ENCODE measurements at places on chromosomes 16 and 17.
A peak's percentile ranks its signal among the peaks of the same experiment; 100 is the strongest.

GRCh38 chr16:86740906-86741799 lies 162.8 kb downstream of the FOXL1 start:
- peak; percentile 37 for DNase-seq

- no peak for DNase-seq
Measured at GRCh38 chr16:67451061-67451703, 20.3 kb downstream of the HSD11B2 start.

- peak; percentile 21 for DNase-seq
Measured at GRCh38 chr17:75619506-75620431, 13.5 kb upstream of the SMIM5 start.

DNA sequence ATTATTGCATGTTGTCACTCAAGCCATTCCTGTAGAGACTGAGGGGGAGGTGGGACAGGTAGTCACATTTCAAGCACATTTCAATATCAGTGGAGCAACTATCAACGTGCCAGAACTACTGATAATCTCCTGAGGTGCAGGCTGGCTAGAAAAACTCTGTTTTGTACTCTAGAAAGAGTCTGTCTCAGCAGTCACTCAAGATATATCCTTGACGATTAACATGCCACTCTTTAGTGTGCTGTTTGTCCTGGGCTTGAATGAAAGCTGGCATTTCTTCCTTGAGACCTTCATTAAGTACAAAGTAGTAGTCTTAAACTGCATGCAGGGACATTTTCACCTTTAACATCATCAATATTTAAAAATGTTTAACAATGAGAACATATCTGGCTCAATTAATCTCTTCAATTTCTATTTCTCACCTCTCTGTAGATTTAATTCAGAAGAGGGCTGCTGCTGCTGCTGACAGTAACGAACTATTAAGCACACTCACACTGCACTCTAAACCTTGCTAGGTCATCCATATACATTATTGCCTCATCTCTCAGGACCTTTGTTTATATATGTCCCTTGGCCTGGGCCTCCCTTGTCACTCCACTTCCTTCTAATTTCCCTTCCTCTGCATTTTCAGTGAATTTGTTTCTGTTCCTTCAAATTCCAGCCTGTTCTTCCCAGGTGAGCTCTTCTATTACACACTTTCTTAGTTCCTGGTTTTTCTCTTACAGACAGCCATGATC lies 412.0 kb downstream of the HAPSTR1 start:
- no peak for DNase-seq

DNA sequence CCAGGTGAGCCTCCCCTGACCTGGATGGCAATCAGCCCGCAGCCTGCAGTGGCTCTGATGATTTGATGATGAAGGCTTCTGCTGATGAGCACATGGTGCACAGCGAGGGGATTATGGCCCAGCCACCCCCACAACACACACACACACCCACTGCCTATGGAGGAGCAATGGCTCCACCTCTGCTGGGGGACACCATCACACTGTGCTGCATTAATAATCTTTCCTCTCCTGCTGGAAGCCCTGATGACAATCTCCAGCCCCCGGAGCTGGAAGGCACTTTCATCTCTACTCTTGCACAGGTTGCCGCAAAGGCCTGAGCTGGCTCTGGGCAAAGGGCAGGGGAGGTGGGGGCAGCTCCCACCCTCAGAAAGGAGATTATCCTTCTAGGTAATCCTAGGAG lies 79.9 kb downstream of the PLXDC1 start:
- DNase-seq: no peak

DNA sequence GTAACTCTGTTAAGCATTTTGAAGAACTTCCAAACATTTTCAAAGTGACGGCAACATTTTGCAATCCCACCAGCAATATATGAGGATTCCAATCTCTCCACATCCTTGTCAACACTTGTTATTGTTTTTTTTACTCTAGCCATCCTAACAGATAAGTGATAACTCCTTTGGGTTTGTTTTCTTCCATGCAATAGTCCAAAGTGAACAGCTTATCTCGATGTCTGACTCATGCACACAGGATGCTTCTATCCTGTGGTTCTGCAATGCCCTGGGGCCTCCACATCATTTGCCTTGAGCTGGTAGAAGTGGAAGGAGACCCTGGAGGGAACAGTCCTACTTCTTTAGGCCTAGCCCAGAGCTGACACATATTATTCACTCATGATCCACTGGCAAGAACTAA lies 13.0 kb downstream of the TLE7 start:
- no peak for DNase-seq

DNA sequence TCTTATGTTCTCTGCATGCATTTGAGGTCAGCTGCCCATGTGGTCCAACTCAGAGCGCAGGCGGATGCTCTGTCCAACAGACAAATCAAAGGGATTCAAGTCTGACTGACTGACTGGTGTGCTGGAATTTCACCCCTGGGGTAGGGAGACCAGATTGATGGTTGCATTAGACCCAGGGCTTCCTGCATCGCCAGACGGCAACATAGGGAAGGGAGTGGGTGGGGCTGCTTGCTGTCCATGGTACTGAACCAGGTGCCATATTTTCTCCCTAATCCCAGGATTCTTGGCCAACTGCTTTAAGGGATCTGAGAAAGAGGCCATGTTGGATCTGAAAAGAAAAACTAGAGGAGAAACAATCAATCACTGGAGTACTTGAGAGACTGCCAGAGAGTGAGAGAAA lies 332.0 kb downstream of the XYLT1 start:
- peak; percentile 38 for DNase-seq

GRCh38 chr17:40330850-40331470 lies 22.0 kb downstream of the RARA start:
- DNase-seq: no peak

- DNase-seq: no peak
Measured at GRCh38 chr17:51997723-51998122, 160.8 kb downstream of the CA10 start.

GRCh38 chr17:66714046-66715023 lies 120.6 kb upstream of the CACNG5 start:
- no peak for DNase-seq

DNA sequence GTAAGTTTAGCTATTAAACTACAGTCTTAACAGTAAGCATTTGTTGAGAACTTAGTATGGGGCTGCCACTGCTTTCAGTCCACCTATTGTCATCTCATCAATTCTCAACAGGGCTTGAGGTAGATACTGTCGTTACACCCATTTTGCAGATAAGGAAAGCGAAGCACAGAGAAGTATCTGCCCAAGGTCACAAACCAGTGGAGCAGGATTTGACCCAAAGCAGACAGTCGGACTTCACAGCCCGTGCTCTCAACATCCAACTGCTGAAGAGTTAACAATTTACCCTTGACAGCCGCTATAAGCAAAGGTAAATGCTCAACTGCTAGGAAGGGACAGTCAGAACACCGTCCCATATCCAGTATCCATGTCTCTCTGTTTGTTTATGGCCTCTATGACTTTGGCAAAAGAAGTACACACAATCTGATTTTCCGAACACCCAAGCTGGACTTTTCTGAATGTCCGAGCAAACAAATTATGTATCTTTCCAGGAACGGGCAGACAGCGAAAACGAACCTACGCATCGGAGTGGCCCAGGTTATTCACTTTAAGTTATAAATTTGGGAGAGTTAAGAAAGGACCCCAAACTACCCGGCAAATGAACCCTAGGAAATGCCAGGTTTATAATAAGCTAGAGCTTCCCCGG lies 1.2 kb downstream of the SIAH1 start:
- peak; percentile 73 for DNase-seq

- no peak for DNase-seq
Measured at GRCh38 chr16:17275076-17276009, 195.4 kb downstream of the XYLT1 start.

- no peak for DNase-seq
Measured at GRCh38 chr16:85464383-85465305, 148.5 kb upstream of the GSE1 start.

GRCh38 chr17:31806921-31807320 lies 52.1 kb downstream of the COPRS start:
- DNase-seq: no peak

DNA sequence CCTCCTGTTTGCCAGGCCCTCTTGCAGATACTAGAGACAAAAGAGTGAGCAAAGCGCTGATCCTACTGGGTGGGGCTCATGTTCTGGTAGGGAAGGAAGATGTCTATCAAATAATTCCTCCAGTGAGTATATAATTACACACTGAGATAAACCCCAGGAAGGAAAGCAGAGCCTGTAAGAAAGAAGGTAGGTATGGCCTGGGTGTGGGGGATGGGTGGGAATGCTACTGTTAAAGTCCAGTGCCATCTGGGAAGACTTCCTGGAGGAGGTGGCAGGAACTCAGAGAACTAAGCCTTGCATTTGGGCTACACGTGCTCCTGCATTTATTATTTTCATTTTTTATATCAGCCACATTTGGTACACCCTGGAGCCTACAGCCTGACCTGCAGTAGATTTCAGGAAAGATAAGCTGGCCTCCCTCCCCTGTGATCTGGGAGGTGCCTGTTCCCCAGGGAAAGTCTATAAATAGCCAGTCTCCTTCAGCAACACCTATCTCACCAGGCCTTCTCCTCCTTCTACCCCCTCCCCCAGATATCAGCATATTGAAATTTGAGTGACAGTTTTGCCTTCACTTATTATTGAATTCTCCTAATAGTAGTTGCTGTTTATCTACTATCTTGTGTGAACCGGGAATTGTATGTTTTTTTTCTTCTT lies 11.5 kb downstream of the ATP2C2 start:
- DNase-seq: no peak

DNA sequence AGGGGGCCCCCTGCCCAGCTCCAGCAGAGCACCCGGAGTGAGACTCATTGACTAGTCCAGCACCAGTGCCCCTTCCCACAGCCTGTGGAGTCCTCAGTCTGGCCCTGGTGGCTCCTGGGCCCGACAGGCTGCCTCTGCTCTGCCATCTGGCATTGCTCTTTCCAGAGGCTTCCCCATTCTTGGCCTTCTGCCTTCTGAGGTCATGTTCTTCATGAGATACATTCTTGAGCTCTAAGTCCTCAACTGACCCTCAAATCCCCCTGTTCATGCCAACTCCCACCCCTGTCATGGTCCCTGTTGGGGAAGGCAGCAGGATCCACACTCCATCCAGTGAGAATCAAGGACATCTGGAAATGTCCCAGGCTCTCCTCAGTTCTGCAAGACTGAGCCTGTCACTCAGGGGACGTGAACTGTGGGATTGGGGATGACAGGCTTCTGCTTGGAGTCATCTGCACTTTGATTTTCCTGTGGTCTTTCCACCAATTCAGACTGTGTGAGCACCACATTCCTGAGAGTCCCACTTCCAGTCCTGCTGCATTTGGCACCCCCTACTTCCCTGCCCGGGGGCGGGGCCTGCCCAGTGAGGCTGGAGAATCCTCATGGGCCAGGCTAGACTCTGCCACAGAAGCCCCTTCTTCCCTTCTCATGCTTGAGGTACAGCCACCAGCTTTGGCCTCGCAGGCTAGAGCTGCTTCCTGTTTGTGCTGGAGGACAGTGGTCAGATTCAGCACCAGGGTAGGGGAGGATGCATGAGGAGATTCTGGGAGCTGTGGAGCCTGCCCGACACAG lies 2.7 kb downstream of the TRPV2 start:
- peak; percentile 61 for DNase-seq

DNA sequence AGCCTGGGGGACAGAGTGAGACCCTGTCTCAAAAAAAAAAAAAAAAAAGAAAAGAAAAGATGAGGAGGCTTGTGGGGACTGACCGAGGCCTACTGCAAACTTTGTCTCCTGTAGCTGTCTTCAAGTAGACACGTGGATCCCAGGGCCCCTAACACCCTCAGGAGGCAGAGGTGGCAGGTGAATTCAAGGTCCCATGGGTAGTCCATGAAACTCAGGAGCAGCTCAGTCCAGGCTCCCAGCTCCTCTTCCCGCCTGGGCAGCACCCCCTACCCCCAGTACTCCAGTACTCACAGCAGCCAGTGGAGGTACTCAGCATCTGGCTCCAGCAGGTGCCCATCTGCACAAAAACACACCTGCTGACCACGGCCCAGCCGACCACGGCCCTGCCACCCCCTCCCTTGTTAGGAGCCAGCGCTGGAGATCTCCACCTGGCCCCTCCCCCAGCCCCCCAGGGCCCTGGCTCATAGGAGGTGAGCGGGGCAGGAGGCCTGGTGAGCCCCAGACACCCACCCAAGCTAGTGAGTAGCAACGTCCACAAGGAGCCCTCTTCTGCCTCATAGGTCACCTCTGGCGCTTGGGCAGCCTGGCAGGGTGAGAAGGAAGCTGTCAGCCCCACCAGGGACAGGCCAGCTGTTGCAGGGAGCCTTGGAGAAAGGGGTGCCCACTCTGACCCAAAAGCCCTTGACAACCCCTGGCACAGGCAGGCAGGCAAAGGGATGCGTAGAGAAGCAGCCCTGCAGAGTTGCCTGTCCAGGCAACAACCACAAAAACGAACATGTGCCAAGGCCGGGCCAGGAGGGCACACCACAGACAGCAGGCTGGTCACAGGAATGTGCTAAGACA lies 3.8 kb downstream of the MRPL38 start:
- no peak for DNase-seq

GRCh38 chr17:35129154-35129972 lies 7.9 kb downstream of the FNDC8 start:
- no peak for DNase-seq

- peak; percentile 36 for DNase-seq
Measured at GRCh38 chr16:87125206-87126155, 191.7 kb downstream of the C16orf95 start.

DNA sequence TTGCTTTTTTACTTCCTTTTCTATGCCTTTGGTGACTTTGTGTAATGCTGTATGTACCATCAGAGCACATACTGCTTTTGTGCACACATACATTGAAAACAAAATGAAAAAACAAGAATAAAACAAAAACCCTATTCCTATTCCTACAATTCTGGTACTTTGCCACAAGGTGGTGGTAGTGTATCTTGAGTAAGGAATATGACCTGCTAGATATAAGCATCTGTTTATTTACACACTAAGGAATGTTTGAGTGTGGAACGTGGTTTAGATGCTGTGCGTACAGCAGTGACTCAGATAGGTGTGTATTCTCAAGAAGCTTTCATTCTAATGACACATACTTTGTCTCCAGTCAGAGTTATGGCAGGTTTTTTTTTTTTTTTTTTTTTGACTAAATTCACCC lies 606.2 kb downstream of the WWOX start:
- no peak for DNase-seq

- DNase-seq: no peak
Measured at GRCh38 chr16:53605831-53606400, 97.7 kb downstream of the RPGRIP1L start.

Measured in retina (tissue), 1 donor.